ENCODE measurements at places on chromosomes 12 and 14. TPM values are rescaled to one million over a fixed set of nuclear protein-coding genes. Genes with fewer than 3 reads are reported as not detected.

CDCA3 gene
- total RNA-seq = 1.2 TPM

GRCh38 chr14:59036134-59036533 is 152.3 kb upstream of the DAAM1 start:
- no peaks in the 10 kb centered on the region for H3K27me3 ChIP-seq
- DNase-seq = no peak
- no peak overlapping the region for H3K4me3 ChIP-seq
- no peaks in the 10 kb centered on the region for H3K36me3 ChIP-seq
- H3K4me1 ChIP-seq = no peaks in the 10 kb centered on the region
- H3K27ac ChIP-seq = no peak overlapping the region

OASL gene
- 19.2 TPM for total RNA-seq

DNA sequence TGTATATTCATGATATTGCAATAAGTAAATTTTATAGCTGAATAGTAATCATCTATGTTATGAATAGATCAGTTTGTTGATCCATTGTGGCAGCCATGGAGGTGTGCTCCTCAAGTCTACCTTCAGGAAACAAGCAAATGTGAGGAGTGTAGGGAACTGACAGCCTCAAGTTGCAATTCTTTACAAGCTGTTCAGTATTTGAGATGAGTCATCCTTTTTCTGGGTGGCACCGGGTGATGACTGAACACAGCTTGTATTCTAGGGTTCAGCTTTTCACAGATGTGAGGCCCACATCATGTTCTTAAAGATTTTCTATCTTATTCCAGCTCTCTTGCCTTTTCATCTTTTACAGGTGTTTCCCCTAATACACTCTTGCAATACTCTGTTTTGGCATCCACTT is 452.4 kb downstream of the KCNH5 start:
- no peak for DNase-seq
- H3K4me1 ChIP-seq = no peaks in the 10 kb centered on the region
- no peak overlapping the region for H3K4me3 ChIP-seq

- no peak overlapping the region for H3K27ac ChIP-seq
- H3K36me3 ChIP-seq = no peaks in the 10 kb centered on the region
- no peaks in the 10 kb centered on the region for H3K27me3 ChIP-seq
Observed at GRCh38 chr14:55265197-55265596, 6.0 kb upstream of the FBXO34 start.

GUCY2C gene
- total RNA-seq = not detected

GPR84 gene
- total RNA-seq = not detected

DNA sequence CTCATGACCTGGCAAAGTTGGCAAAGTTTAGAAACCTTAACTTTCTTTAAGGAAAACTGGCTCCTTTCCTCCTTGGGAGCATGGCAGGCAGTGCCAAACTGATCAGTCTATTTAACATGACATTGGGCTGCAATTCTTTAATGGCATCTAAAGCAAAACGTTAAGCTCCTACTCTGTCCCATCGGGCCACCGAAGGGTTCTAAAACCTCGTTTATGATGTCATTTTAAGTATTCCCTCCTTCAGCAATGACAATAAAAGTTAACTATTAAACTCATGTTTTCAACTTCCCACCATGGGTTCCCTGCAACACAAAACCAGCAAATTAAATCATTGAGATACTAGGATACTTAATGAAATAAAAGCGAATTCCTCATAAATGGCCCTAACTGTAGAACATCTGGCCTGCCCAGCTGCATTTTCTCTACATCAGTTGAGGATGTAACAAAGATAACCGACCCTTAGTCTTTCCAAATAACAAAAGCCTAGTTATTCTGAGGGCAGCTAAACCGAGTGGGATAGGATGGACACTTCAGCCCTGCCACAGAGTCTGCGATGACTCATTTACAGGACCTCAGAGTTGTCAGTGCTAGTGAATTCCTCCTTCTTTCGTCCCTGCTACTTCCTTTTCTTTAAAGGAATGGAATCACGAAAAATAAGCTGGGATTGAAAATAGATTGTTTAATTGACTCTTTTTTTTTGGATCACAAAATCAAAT is 34.5 kb upstream of the RIC8B start:
- DNase-seq = no peak
- H3K4me1 ChIP-seq = no peaks in the 10 kb centered on the region
- H3K36me3 ChIP-seq = no peaks in the 10 kb centered on the region
- H3K4me3 ChIP-seq = no peak overlapping the region
- H3K27me3 ChIP-seq = no peaks in the 10 kb centered on the region
- no peak overlapping the region for H3K27ac ChIP-seq

KRT78 gene
- not detected for total RNA-seq

DNA sequence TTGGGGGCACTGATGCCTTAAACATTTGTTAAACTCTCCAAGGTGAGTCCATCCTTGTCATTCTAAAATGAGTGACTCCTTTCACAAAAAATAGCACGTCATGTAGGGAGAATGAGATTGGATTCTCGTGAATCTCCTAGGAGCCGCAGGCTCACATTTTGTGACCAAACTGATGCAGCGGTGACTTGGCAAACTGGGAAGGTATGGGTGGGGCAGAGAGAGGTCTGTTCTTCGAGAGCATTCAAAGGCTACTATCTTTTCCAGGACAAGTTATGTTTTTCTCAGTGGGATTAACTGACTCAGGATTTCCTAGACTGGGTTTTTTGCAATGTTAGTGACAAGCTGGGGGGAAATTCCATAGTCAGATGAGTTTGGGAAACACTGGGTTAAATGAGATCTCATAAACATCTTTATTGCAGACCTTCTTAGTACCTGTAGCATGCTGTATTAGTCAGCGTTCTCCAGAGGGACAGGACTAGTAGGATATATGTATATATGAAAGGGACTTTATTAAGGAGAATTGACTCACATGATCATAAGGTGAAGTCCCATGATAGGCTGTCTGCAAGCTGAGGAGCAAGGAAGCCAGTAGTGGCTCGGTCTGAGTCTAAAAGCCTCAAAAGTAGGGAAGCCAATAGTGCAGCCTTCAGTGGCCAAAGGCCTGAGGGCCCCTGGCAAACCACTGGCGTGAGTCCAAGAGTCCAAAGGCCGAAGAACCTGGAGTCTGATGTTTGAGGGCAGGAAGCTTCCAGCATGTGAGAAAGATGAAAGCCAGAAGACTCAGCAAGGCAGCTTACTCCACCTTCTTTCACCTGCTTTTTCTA is 61.0 kb downstream of the FOXN4 start:
- peaks cover 23% of the 10 kb centered on the region for H3K4me1 ChIP-seq
- H3K36me3 ChIP-seq = peaks cover 58% of the 10 kb centered on the region
- peak; percentile 76 for DNase-seq
- no peaks in the 10 kb centered on the region for H3K27me3 ChIP-seq
- no peak overlapping the region for H3K4me3 ChIP-seq

TEDC1 gene
- total RNA-seq = 2.2 TPM
